RWPE1 (cell line): ENCODE measurements at places on chromosomes 16 and 17.

DNA sequence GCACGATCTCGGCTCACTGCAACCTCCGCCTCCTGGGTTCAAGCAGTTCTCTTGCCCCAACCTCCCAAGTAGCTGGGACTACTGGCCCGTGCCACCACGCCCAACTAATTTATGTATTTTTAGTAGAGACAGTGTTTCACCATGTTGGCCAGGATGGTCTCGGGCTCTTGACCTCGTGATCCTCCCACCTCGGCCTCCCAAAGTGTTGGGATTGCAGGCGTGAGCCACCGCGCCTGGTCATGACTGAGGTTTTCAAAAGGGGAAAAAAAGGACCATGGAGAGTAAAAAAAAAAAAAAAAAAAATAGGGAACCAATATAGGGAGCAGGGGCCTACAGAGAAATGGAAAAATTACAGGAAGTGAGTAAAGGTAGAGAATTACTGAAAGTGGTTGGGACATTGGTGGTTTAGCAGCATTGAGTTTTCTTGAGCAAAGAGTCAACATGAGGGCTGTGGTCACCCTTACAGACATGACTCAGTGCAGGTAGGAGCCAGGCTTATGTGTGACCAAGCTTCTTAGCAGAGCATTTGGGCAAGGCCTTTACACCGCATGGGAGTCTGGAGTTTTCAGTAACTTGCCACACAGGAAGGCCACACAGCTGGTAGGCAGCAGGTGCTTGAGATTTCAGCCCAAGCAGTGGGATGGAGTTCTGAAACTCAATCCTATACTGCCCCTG, 447.3 kb downstream of the HS3ST3B1 start:
- DNase-seq: no peak

DNA sequence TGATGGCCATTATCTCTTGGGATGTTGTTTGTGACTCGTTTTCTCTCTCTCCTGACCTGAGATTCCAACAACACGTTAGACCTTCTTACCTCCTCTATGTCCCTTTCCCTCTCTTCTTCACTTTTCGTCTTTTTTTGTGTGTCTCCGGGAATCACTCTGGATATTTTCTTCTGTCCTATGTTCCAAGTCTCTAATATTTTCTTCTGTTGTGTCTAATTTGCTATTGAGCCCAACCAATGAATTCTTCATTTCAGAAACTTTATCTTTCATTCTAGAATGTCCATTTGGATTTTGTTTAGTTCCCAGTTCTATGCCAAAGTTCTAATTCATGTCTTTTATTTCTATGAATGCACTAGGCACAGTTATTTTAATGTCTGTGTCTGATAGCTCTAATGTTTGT, 27.1 kb upstream of the PITPNM3 start:
- DNase-seq: no peak

- DNase-seq: no peak
These were observed 12.2 kb downstream of the GALNS start for GRCh38 chr16:88844419-88845036.

GRCh38 chr16:80682421-80683070, 121.9 kb downstream of the CDYL2 start:
- no peak for DNase-seq
